ENCODE measurements at places on chromosomes 7 and 10.

GRCh38 chr7:95867309-95867708, 95.0 kb downstream of the DYNC1I1 start:
- DNase-seq = no peak

DNA sequence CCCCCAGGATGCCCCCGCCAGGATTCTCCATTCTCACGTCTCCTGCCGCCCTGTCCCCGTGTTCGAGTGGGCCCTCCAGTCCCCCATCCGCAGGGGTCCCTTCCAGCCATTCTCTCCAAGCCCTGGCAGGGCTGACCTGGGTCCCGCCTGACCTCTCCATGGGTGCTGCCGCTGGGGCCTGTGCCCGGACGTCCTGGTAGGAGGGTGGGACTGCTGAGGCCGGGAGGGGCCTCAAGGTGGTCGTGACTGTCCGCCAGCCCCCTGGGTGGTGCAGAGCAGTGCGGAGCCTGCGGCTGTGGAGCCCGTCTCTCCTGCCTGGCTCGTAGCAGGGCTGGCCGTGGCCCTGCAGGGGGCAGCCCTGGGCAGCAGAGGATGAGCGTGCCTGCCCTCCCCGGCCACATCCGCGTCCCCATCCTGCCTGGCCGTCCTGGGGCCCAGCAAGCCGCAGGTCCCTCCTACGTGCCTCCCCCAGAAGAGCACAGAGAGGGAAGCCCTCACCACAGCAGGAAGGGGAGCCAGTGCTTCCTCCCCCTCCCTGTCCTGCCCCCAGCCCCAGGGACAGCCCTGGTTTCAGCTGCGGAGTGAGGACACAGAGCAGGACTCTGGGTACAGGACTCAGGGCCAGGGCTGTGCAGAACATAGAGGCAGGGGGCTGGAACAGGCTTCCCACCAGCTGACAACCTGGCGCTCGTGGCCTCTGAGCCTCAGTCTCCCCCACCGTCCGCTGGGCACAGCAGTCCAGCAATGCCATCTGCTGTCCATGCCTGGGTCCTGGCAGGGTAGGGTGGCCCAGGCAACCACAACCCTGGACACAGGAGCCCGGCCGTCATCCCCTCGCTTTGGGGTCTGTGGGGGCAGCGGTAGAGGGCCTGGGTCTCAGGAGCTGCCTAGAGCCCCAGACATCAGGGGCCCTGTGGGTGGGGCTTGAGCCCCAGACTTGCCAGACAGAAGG, 1.5 kb upstream of the GRIFIN start:
- peak; percentile 94 for DNase-seq

DNA sequence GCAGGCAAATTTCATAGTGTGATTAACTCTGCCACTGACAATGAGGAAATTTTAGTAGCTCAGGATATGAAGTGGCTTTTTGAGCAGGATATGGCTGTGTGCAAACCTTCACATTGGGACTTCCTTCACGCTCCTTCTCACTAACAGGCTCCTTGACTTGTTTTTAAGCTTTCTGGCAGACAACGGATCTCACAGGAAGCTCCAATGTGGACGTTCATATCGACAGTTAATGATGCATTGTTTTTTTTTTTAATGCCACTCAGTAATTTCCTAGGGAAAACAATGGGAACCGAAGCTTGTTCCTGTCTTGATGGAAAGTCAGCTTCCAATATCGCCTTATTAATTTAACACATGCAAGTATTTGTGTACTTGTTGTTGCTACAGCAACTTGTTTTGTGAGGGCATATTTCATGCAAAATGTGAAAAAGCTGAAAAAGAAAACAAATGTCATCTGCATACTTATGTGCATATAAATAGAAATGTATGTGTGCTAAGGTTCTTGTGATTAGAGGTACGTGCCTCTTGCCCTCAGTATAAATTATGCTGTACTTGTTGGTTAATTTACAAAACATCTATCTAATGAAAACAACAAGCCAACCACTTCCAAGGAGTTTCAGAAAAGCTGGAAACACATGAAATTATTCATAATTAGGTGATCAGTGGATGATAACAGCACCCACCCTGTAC, 84.7 kb downstream of the NRP1 start:
- DNase-seq = no peak

GRCh38 chr10:48536156-48536500, 68.7 kb downstream of the ARHGAP22 start:
- DNase-seq = no peak

- no peak for DNase-seq
These were observed 141.7 kb upstream of the PFKP start for GRCh38 chr10:2925631-2926030.
